M059J (cell line): ENCODE measurements at places on chromosomes 3 and 15.

GRCh38 chr3:37985637-37986320 lies 4.8 kb upstream of the VILL start:
- DNase-seq: no peak

DNA sequence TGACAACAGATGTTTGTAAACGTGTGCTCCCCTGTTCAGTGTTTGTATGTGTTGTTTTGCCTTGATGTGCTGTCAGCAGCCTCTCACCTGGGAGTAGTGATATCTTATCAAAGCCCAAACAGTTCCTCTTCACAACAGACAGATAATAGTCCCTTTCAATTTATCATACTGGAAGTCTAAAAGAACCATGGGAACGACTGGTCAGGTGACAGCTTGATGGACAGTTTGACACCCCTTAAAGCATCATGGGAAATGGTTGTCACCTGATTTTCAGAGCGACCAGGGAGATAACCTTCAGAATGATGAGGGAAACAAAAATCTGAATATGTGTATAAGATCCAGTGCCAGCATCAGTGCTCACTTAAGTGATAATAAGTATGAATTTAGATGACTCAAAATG lies 146.3 kb upstream of the SOX2 start:
- no peak for DNase-seq

DNA sequence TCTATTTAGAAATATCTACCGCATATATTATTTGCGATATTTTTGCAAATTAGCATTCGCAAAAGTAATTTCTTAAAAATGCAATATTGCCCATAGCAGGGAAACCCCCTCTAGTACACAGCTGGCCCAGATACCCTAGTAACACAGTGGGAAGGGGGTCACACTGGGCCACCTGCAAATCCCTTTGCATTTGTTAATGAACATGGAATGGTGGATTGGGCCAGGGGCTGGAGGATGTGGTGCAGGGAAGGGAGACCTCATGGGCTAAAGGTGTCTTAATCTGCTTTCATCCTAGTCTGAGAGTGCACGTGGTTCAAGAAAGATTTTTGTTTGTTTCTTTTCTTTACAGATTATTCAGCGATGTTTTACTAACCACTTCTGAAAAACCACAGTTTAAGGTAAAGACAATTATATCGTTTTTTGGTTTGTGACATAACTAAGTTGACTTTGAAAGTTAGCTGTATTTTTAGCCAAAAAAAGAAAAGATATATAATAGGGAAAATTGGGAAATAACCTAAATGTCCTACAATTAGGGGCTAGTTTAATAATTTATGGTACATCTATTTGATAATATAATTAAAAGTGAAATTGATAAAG lies 30.0 kb downstream of the PDHB start:
- no peak for DNase-seq

- DNase-seq: no peak
Measured at GRCh38 chr3:77690284-77690845, 650.5 kb downstream of the ROBO2 start.

- DNase-seq: peak; percentile 75
Measured at GRCh38 chr3:152471814-152472671, 203.3 kb downstream of the MBNL1 start.

DNA sequence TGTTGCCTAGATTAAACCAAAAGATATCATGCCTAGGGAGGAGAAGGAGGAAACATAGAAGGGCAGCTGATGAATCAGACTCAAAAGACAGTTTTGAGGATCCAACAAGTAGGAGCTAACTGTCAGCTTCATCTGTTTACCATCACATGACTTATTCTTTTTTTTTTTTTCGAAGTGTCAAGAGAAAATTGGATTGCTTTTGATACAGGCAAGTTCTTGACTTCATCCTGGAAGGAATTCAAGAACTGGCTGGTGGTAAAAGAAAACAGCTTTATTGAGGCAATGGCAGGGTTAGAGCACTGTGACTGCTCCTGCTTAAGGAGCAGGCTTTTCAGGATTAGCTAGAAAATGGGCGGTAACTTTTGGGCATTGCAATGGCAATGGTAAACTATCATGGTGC lies 227.5 kb upstream of the KCNMB2 start:
- DNase-seq: no peak

GRCh38 chr3:132350814-132351213 lies 33.6 kb downstream of the ACP3 start:
- no peak for DNase-seq

DNA sequence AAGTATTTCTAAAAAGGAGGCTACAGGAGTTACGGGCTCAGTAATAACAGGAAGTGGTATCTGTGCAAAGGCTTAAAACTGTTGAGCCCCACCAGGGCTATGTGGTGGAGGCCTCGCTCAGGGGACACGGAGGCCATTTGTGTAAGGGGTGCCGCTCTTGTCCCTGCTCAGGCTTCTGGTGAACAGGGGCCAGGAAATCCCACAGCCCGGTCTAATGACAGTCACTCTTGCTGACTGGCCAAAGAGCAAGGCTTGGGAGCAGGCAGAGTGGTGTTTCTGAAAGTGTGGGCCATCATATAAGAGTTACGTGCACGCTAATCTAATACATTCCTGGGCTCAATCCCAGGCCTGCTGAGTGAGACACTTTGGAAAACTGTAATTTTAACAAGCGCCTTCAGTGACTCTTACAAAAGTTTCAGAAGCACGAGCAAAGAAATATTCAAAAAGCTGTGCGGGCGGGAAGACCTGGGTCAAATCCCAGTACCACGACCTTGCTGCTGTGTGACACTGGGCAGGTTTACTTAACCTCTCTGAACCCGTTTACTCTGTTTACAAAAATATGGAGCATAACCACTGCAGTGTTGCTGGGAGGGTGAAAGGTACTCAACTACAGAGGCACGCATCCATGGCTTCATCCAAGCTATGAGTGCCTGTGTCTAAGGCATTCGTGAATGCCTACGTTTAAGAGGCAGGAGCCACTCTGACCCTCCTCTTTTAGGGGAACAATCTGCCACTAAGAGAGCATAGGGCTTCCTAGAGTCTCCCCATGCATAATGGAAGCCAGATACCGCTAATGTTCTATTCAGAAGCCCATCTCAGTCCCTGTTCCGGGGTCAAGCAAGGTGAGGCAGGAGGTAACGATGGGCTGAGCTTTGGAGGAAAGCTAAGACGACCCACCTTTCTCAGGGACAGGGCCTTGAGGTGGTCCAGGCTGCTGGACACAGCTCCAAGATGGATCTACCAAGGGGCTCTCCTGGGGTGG lies 2.0 kb downstream of the ATP10A start:
- no peak for DNase-seq

- no peak for DNase-seq
Measured at GRCh38 chr15:56804279-56804678, 71.0 kb upstream of the ZNF280D start.

- peak; percentile 23 for DNase-seq
Measured at GRCh38 chr3:155948476-155948875, 78.0 kb downstream of the GMPS start.

DNA sequence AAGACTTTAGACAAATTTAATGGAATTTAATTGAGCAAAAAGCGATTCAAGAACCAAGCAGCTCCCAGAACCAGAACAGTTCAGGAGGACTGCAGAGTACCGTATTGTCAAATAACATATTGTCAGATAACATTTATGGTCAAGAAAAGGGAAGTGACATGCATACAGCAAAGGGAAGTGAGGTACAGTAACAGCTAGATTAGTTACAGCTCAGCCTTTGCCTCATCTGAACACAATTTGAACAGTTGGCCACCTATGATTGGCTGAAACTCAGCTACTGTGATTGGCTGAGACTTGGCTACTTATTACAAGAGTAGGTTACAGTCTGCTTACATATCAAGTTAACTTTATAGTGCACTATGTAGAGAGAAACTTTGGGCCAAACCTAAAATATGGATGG lies 21.9 kb downstream of the ZFAND6 start:
- no peak for DNase-seq

DNA sequence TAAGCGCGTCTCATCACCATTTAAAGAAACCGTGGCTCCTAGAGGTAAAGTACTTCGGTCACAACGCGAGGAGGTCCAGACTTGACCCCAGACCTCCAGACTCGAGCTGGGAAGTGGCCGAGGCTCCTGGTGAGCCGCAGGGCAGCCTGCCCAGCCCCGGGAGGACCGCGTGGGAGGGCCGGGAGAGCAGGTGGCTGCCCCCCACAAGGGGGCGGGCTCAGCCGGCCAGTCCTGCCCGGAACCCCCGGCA lies at the start of gene SLC27A2:
TSS of gene SLC27A2 (plus strand) at position 228 of the 250 bp plus-strand sequence. CDS start 232 bp downstream, outside the sequence.
- DNase-seq: peak; percentile 35

- no peak for DNase-seq
Measured at GRCh38 chr3:141039589-141039988, 11.6 kb upstream of the SPSB4 start.

- DNase-seq: peak; percentile 71
Measured at GRCh38 chr3:120506828-120507774, 56.3 kb upstream of the FSTL1 start.
